Fibroblast of skin of left quadriceps (primary cell): ENCODE measurements at places on chromosomes 7 and 10.

GRCh38 chr10:51920672-51921071 lies 221.3 kb upstream of the CSTF2T start:
- DNase-seq = no peak

DNA sequence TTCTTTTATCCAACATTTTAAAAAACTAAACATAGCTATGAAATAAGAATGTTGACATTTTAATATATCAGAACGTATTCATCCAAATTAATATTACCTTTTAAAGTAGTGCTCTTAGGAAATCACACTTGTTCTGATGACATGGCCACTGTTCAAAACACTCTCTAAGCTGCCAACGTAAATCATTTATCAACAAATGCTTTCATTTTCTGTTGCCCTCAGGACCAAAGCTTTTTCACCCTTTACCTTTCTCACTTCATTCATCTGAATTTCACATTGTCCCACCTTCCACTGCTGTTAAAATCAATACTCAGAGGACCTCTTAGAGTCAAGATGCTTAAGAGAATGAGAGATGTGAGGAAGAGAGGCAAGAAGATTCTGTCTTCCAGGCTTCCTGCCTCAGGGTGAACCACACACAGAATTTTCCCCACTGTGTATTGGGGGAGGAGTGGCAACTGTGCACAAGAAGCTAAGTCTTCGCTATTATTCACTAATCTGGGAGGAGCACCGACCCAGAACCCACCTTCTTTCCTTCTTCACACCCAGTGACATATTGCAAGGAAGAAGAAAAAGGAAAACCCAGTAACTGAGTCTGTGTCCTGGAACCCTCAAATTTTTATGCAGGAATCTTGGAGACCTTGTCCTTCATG lies 21.0 kb downstream of the HIBADH start:
- no peak for DNase-seq

GRCh38 chr7:94129443-94130140 lies 125.4 kb upstream of the BET1 start:
- peak; percentile 91 for DNase-seq

DNA sequence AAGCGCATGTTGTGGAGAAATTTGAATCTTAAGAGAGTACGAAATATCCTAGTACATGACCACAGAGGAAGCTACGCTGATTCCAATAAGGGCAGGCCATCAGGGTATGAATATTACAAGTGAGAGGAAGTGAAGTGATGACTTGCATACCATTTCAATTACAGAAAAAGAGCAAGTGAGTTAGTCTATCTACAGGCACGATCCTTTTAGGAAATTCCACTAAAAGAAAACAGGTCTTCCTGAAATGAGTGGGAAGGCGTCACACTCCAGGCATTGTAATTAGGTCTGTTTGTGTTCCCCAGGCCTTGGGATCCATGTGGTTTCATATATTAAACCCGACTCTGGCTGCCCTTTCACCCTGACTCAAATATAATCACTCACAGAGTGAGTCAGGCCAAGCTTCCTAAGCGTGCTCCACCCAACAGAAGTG lies 152.5 kb downstream of the SEMA3A start:
- DNase-seq = peak; percentile 79

- no peak for DNase-seq
Measured at GRCh38 chr7:66815951-66816350, 75.4 kb downstream of the RABGEF1 start.

GRCh38 chr7:43328785-43329380 lies 216.4 kb downstream of the HECW1 start:
- no peak for DNase-seq

DNA sequence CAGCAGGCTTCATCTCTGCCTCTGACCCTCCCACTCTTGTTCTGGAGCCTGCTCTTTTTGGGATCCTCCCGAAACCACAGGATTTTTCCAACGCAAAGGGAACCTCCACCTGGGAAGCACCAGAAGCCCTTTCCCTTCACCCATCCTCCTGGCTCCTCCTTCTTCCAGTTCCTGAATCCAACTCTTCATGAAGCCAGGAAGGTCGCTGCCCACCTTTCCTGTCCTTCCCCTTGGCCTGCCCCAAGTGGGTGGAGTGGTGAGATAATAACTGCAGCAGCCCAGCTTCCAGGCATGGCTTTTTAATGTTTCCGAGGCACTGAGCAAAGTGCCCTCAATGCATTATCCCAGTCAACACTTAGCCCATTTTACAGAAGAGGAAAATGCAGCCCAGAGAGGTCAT lies 70.8 kb upstream of the EEPD1 start:
- no peak for DNase-seq

GRCh38 chr7:44884621-44885393 lies 523 bp downstream of the PURB start:
- peak; percentile 39 for DNase-seq

DNA sequence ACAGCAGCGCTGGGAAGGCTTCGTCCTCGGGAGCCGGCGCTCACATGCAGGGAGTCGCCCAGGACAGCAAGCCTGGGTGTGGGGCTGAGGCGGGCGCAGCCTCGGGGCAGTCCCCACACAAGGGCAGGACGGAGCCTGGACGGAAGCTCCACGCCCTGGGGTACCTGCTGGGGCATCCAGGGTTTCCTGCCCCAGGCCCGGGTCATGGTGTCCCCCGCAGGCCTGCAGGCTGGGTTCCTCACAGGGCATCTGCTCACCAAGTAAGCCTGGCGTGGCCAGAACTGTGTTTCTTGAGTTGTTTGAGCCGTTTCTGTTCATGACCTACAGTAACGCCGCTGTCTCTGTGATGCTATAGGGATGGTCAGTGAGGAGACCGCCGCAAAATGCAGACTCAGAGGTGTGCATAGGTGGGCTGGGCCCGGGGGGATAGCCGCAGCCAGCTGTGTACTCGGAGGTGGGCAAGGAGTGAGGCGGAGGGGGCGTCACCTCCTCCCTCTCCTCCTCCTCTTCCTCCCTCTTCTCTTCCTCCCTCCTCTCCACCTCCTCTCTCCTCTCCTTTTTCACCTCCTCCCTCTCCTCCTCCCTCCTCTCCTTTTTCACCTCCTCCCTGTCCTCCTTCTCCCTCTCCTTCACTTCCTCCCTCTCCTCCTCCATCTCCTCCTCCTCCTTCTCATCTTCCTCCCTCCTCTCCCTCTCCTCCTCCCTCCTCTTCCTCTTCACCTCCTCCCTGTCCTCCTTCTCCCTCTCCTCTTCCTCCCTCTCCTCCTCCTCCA lies 438.9 kb downstream of the DNAJB6 start:
- no peak for DNase-seq

DNA sequence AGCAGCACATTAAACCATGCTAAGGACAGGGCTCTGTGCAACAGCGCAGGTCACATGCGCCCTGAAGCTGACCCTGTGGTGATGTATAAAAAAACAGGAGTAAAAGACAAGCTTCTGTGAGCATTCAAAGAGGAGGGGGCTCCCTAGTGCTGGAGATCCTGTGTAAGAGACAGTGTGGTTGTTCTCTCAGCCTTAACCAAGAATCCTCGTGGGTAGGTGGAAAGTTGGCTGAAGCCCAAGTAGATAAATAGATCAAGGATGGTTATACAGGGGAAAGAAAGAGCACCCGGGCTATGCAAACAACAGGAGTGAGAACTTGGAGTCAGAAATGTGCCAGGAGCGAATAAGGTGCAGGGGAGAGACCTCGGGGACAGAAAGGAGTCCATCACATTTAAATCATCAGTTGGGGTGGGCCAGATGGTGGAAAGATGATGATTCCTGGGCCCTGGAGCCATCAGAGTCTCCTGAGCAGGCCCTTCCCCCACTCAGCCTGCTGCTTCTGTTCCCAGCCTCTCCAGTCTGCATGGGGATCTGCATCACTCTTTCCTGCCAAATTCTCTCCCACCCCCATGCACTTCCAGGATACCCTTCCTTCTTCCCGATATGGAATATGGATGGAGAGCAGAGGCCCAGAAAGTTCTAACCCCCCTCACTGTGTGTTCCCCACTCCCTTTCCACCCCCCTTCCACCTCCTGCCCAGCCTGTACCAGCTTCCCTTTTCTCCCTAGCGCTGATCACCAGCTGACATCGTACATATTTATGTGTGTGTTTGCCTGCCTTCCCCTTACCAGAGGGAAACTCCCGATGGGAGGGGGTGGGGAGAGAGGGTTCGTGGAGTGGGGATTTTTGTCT lies 78.1 kb upstream of the PRR15 start:
- DNase-seq = no peak

DNA sequence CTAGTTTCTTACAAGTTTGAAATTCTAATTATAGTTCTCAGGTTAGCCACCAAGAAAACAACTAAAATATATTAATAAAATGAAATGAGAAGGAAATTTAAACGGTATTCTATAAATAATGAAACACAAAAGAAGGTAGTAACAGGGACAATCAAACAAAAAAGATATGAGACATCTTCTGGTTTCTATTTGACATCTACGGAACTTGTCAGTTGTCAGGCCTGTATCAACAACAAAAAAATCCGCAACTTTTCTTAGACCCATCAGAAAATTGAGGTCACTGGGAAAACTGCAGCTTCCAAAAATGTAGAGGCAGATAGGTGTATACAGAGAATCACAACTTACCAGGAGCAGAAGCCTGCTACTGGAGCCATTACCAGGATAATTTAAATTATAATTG lies 70.6 kb downstream of the ZPBP start:
- DNase-seq = no peak

DNA sequence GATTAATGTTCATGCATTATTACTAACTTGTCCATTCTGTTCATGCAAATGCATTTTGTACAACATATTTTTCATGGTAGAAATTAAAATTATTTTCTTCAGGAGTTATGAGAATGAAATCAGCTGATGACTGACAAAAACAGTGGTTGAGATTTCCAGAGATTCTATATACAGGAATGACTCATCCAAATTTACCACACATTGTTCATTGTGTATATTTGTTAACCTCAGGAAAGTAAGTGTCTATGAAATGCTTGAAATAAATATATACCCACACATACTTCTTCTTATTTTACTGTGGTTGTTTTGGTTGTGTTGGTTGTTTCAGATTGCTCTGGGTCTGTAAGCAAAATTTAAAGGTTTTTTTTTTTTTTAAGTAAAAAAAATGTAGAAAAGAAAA lies 108.1 kb upstream of the SP8 start:
- DNase-seq = no peak

- no peak for DNase-seq
Measured at GRCh38 chr10:121025731-121026130, 174.6 kb downstream of the WDR11 start.

DNA sequence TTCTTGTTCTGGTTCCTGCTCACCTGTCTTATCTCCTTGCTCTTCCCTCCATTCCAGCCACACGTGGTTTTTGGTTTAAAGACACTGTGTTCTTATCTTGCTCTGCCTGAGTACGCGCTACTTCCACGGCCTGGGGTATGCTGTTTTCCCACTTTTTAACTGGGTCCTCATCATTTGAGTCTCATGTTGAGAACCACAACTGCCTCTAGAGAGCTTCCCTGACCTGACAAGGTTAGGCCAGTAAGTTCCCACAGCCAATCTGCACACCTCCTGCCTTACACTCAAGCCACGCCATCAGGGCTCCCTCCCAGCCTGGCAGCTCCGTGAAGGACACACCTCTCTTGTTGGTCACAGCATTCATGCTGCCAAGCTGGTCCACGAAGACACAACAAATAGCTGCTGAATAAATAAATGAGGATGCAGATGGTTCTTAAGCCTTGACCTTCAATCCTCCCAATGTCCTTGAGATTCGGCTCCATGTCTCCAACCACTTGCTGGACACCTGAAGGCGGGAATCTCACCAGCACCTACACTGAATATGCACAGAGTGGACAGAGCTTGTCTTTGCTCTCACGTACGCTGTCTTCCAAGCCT lies 201.7 kb upstream of the KLF14 start:
- DNase-seq = no peak

GRCh38 chr7:39493934-39494333 lies 72.3 kb upstream of the YAE1 start:
- peak; percentile 34 for DNase-seq

- no peak for DNase-seq
Measured at GRCh38 chr10:88996927-88997326, 6.3 kb downstream of the FAS start.

- peak; percentile 80 for DNase-seq
Measured at GRCh38 chr7:92831716-92832533, 4.4 kb downstream of the CDK6 start.

DNA sequence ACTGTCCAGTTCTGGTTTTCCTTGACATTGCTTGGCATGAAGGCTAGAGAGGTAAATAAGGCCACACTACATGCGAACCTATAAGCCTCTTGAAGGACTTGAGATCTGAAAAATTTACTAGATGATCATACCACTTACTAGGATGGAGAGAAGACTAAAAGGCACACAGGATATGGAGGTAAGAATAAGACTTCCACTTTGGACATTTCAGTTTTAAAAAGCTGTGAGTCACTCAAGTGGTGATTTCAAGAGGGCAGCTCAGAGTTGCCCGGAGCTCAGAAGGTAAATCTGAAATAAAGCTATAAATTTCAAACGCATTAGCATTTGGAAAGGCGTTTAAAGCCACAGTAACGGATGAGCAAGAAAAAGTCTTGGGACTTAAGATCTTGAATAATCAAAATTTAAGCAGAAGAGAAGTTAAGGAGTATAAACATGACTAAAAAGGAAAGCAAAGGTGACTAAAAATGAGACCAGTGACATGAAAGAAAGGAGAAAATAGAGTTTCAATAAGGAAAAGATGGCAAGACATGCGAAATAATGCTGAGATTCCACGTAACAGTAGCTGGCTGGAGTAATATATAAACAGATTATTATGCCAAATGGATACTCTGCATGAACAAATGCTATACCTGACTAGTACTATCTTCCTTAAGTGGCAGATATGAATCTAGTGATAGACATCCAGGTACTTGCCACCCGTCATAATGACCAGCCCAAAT lies 68.3 kb downstream of the SNX13 start:
- no peak for DNase-seq

DNA sequence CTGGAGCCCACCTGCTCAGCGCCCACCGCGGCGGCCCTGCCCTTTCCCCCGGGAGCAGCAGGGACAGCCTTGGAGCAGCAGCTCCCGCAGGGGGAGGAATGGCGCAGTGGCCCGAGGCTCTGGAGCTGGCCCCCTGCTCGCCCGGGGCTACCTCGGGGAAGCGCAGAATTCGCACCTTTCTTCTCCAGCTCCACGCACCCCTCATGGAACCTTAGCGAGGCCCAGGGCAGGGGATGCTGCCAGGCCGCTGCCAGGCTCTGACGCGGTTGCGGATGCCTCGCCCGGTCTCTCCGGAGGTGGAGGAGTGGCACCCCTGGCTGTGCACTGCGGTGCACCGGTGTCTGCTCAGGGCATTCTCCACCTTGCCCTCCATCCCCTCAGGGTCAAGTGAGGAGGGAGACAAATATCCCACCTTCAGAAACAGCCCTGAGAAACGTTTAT lies 84.9 kb upstream of the MKI67 start:
- no peak for DNase-seq

- no peak for DNase-seq
Measured at GRCh38 chr10:68434657-68435056, 27.6 kb upstream of the RUFY2 start.

DNA sequence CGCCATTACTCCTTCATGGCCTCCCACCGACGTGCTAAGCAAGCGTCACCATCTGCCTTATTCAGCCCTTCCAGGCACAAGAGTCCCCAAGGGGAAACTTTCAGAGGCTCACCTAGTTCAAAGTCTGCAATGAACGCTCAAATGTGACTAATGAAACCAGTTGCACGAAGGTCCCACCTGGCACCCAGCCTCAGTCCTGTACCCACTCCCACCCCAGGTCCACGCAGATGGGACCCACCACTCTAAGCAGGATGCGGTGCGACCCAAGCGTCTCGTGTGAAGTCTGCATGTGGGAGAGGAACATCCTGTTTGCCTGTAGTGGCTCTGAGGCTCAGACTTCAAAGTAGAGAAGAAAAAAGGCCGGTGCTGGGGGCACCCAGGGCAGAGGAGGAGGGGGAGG lies 40.3 kb downstream of the RGS10 start:
- no peak for DNase-seq

GRCh38 chr7:131130324-131130723 lies 197.4 kb upstream of the MKLN1 start:
- DNase-seq = no peak

GRCh38 chr10:81013771-81014170 lies 476.1 kb downstream of the SH2D4B start:
- no peak for DNase-seq
